ENCODE measurements at places on chromosomes 16 and 17. TPM values are rescaled to one million over a fixed set of nuclear protein-coding genes. Genes with fewer than 3 reads are reported as not detected.

HAS3 gene
- total RNA-seq: 12.3 TPM

CCL8 gene
- total RNA-seq: 0.97 TPM

PRAC2 gene
- not detected for total RNA-seq

SLFN14 gene
- total RNA-seq: not detected

CSF3 gene
- total RNA-seq: not detected

SLFN5 gene
- 63.5 TPM for total RNA-seq

TAC4 gene
- not detected for total RNA-seq

CDH3 gene
- 0.13 TPM for total RNA-seq

DHRS7C gene
- total RNA-seq: not detected

UNC45B gene
- total RNA-seq: not detected

PRKAR1A gene
- total RNA-seq: 354 TPM

TP53TG3B gene
- total RNA-seq: not detected

MAPT gene
- 0.43 TPM for total RNA-seq

KCNG4 gene
- not detected for total RNA-seq

MFAP4 gene
- 6.8 TPM for total RNA-seq

SEC14L5 gene
- 0.22 TPM for total RNA-seq

PPM1E gene
- not detected for total RNA-seq

SEZ6L2 gene
- 2.6 TPM for total RNA-seq

IGSF6 gene
- total RNA-seq: not detected

CYGB gene
- total RNA-seq: 10.7 TPM

CDK5R1 gene
- total RNA-seq: 0.54 TPM

ABCA9 gene
- 1.7 TPM for total RNA-seq

NRN1L gene
- total RNA-seq: not detected

MIS12 gene
- total RNA-seq: 10.6 TPM

TBX6 gene
- 0.39 TPM for total RNA-seq

ASGR2 gene
- total RNA-seq: not detected

SMIM5 gene
- total RNA-seq: 0.22 TPM

PRSS27 gene
- 1.1 TPM for total RNA-seq

SGF29 gene
- 7.8 TPM for total RNA-seq

ZNF764 gene
- total RNA-seq: 5.8 TPM

TNK1 gene
- 4.1 TPM for total RNA-seq

ABCA8 gene
- 23.7 TPM for total RNA-seq

ERN2 gene
- total RNA-seq: 0.11 TPM

MT1A gene
- not detected for total RNA-seq

SLFN13 gene
- total RNA-seq: 0.22 TPM

MT3 gene
- not detected for total RNA-seq

CLDN6 gene
- not detected for total RNA-seq

PARD6A gene
- total RNA-seq: 0.78 TPM

PIK3R5 gene
- not detected for total RNA-seq

All from articular chondrocyte of knee joint (primary cell).